ENCODE measurements at places on chromosomes 16 and 17. TPM values are rescaled to one million over a fixed set of nuclear protein-coding genes. Genes with fewer than 3 reads are reported as not detected.
A peak's percentile ranks its signal among the peaks of the same experiment; 100 is the strongest.

Gene PTRH2
- 6.7 TPM for total RNA-seq

Gene DCUN1D3
- total RNA-seq: 11.0 TPM

Gene ADGRG1
- total RNA-seq: 17.5 TPM

Gene ST3GAL2
- total RNA-seq: 20.1 TPM

DNA sequence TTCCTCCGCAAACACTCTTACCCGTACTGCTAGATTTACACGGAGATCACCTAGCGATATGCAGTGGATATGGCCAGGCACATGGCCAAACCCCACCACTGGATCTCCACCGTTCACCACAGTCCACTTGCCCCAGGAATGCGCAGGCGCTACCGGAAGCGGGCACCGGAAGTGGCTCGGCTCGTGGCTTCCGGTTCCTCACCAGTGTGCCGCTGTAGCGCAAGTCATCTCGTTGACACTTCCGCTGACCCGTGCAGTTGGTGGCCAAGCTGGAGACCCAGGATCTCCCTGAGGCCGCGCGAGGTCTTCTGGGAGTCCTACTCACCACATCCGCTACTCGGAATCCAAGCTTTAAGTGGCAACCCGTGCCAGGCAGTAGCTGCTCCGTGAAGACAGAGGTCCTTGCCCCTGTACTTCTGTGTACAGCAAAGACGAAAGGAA lies 11.5 kb downstream of the ZNF597 start:
- DNase-seq: peak; percentile 66

- no peak for DNase-seq
Measured at GRCh38 chr16:1877804-1878203, 5.8 kb upstream of the MEIOB start.

- DNase-seq: peak; percentile 94
Measured at GRCh38 chr17:15502369-15503112, 35.1 kb upstream of the CDRT4 start.

- DNase-seq: no peak
Measured at GRCh38 chr17:9170853-9171252, 149.5 kb downstream of the NTN1 start.

- no peak for DNase-seq
Measured at GRCh38 chr16:68190736-68191510, 45.0 kb downstream of the ESRP2 start.

DNA sequence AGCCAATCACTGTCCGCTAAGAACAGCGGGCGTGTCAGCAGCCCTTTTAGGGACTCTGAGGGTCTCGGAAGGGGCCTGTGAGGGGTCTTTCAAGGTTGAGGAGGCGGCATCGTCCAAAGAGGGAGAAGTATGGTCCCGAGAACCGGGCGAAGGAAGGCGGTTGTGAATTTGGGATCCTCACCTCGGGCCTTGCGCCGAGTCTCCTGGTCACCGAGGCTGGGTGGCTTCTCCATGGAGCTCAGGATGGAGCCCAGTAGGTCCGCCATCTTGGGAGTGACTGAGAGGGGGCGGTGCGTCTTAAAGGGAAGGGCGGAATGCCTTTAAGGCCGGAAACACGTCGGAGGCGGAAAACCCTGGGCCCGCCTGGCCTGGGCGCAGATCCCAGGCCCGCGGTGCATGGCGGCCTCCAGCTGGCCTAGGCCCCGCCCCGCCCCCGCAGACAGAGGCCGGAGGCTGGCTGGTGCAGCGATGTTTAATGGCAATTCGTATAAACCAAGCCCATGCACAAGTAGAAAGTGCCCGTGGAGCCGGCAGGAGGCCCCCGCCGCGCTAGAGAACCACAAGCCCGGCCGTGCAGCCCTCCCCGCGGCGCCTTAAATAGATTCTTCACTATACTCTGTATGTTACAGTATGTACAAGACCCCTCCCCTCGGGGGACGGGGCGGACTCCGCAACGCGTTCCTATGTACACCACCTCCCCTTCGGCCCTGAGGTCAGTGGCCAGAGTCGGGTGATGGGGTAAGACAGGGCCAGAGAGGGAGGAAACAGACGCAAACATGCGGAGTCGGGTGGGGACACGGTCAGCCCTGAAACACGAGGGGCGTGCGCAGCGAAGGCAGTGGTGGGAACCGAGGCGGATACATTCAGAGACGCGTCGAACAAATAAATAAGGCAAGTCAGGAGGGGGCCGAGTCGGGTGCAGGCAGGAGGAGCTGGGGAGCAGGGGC lies at the start of gene SPAG7:
SPAG7 (minus strand) TSS at position 279 of the 947 bp plus-strand sequence; CDS start at position 266, 13 bp downstream.
- DNase-seq: peak; percentile 95

GRCh38 chr16:73054498-73054812 lies 6.5 kb upstream of the ZFHX3 start:
- no peak for DNase-seq

GRCh38 chr17:4425398-4425797 lies 8.3 kb upstream of the SPNS3 start:
- no peak for DNase-seq

DNA sequence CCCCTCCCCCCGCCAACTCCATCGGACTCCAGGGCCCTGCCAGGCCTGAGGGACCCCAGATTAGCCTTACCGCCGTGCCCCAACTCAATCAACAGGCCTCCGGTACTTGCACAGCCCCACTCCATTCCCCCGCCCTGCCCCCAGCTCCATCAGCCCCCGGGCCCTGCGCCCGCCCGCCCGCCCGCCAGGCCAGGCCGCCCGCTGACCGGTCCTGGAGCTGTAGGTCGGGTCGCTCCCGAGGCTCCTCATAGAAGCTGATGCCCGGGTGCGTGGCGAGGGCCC lies 308 bp downstream of the GTF3C1 start:
- no peak for DNase-seq

GRCh38 chr17:33689725-33690124 lies 396.6 kb upstream of the ASIC2 start:
- DNase-seq: no peak

GRCh38 chr16:50645563-50646220 lies 35.4 kb downstream of the SNX20 start:
- DNase-seq: no peak

- DNase-seq: no peak
Measured at GRCh38 chr16:50992350-50993032, 158.6 kb downstream of the SALL1 start.

DNA sequence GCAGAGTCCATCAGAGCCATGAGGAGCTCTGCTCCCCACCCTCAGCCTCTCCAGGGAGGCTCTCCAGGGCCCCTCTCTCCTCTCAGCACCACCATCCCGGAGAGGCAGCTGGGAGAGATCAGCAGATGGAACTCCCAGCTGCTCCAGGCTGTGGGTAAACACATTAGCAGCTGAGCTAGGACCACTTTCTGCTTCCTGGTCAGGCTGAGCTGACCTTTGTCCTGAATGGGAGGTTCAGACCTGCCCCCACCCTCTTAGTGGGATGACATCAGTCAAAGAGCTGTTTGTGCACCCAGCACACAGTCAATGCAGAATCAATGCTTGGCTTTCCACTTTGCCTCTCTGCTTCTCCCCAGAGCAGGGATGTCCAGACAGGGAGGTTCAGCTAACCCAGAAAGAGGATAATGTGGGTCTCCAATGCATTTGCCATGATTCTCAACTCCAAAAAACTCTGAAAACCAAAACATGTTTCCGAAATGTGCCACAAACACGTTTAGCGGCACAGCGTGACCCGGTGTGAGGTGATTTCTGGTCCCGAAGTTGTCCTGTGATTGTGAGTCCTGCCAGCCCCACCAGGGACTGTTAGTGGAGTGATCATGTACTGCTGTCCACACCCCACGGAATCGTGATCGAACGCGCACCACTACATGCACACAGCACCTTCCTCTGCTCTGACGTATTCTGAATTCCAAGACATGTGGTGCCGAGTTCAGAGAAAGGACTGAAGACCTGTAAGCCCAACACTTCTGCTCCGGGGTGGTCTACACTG lies 6.7 kb downstream of the GPR142 start:
- peak; percentile 48 for DNase-seq

DNA sequence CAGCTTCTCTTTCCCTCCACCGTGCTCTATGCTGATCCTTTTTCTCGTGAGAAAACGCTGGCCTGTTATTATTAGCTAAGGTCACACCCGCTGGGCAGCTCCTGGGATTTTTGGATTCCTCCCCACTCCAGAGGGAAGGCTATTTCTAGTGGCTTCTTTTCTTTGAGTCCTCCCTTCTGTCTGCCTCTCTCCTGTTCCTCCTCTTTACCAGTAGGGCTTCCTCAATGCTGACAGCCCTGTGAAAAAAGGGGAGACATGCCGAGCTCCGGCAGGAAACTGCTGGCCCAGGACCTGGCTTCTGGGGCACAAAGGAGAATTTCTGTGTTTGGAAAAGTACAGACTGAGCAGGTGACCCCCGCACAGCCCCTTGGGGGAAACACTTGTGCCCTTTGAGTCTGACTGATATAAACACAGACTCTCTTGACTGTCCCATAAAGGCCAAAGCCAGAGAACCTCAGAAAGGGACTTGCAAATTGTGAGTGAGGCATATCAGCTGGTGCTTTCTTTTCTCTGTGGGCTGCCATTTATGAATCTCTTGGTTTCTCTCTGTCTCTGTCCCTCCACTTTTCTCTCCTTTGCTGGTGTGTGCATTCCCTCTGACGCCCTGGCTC lies 14.0 kb upstream of the RNF135 start:
- DNase-seq: peak; percentile 40

All from heart left ventricle (tissue), 16 donors.